ENCODE measurements at places on chromosomes 6 and 20. TPM values are rescaled to one million over a fixed set of nuclear protein-coding genes. Genes with fewer than 3 reads are reported as not detected.

DNA sequence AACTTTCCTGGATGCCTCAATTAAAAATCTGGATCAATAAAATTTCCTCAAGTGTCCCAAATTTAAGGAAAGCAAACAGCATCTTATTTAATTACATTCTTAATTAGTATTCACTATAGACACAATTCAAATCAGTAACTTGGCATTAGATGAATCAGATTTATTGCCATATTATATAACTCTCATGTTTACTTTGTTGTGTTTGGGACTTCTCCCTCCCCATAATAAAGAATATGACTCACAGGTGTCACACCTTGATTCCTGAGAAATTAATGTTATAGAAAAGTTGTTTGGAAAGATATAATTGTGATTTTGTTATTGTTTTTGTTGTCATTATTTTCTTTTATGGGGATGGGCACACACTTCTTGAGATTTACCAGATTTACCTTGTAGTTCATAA lies 18.4 kb downstream of the EYA4 start:
- H3K4me1 ChIP-seq: no peaks in the 10 kb centered on the region
- no peak overlapping the region for H3K4me3 ChIP-seq
- H3K27ac ChIP-seq: no peak overlapping the region
- no peaks in the 10 kb centered on the region for H3K27me3 ChIP-seq

GRCh38 chr20:31673943-31674463 lies 36.3 kb downstream of the COX4I2 start:
- H3K36me3 ChIP-seq: no peaks in the 10 kb centered on the region
- DNase-seq: no peak
- no peaks in the 10 kb centered on the region for H3K27me3 ChIP-seq

The C6orf58 gene
- total RNA-seq: not detected

DNA sequence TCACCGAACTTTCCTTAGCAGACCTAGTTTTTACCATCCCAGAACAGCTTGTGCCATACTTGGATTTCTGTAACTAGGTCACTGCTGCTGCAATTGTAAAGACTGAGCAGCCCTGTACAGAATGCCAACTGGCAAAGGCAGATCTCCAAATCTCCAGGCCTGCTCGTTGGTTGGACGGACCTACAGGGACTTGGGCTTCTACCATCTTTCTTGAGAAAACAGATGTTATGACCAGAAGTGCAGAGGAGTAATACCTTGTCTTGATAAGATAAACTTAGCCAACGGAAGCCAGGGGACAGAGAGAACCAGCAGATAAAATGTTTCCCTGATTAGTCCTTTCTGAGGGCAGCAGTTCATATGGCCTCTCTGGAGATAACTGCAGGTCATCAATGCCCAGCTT lies 304.1 kb downstream of the RFPL4B start:
- H3K4me3 ChIP-seq: no peak overlapping the region
- no peaks in the 10 kb centered on the region for H3K27me3 ChIP-seq
- H3K4me1 ChIP-seq: no peaks in the 10 kb centered on the region

DNA sequence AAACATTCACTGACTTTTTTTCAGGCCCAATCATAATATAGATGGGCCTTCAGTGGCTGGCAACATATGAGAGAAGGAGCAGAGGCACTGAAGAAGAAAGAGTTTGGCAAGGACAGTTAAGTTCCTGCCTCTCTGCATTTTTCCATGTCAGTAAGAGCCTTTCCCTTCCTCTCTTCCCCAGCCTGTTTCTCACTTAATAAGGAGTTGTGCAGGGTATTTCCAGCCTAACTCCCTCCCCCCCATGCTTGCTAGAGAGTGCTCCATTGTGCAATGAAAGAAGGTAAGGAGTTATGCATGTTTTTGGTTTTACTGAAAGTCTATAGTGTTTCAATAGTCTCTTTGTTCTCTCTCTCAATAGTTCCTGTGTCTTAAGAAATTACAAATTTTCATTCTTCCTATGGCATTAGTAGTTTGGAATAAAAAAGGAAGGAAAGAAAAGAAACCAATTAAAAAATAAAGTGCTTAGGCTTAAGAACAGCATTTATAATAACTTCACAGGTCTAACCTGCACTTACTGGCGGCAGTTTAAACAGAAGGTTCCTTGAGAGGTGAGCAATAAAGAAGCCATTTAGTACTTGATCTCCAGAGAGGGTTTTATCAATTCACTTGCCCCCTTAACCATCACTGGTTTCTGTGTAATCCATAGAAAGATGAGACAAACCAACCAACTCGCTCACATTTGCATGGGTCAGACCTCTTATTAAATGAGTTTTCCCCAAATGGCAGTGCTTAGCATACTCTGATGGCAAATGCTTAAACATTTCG lies 251.1 kb downstream of the PTPRT start:
- H3K4me3 ChIP-seq: no peak overlapping the region
- H3K27me3 ChIP-seq: no peaks in the 10 kb centered on the region
- no peaks in the 10 kb centered on the region for H3K36me3 ChIP-seq
- no peak for DNase-seq
- H3K4me1 ChIP-seq: no peaks in the 10 kb centered on the region

DNA sequence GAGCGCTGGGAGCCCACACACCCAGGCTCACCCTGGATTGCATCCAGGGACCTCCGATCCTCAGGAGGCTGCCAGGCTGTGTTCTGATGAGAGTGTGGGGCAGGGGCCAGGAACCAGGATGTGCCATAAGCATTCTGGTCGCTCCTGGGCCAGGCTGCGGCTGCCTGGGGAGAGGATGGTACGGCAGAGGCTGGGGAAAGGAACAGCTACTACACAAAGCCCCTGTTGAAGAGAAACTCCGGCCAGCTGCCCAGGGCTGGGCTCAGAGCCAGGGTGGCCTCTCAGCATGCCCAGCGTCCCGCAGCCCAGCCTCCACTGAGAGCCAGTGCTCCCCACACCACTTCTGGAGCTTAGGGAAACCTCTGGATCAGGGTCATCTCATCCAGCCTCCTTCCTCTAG lies 21.7 kb upstream of the OCSTAMP start:
- no peak overlapping the region for H3K27ac ChIP-seq
- H3K4me3 ChIP-seq: no peak overlapping the region
- DNase-seq: no peak
- H3K36me3 ChIP-seq: no peaks in the 10 kb centered on the region
- H3K27me3 ChIP-seq: no peaks in the 10 kb centered on the region

- no peak overlapping the region for H3K4me3 ChIP-seq
- H3K36me3 ChIP-seq: no peaks in the 10 kb centered on the region
- H3K27ac ChIP-seq: no peak overlapping the region
- no peak for DNase-seq
- no peaks in the 10 kb centered on the region for H3K27me3 ChIP-seq
Measured at GRCh38 chr6:34806738-34807453, 15.0 kb downstream of the BLTP3A start.

The LGSN gene
- total RNA-seq: 0.30 TPM

The SAMD5 gene
- 3.7 TPM for total RNA-seq

The TMEM242 gene
- total RNA-seq: 3.9 TPM

DNA sequence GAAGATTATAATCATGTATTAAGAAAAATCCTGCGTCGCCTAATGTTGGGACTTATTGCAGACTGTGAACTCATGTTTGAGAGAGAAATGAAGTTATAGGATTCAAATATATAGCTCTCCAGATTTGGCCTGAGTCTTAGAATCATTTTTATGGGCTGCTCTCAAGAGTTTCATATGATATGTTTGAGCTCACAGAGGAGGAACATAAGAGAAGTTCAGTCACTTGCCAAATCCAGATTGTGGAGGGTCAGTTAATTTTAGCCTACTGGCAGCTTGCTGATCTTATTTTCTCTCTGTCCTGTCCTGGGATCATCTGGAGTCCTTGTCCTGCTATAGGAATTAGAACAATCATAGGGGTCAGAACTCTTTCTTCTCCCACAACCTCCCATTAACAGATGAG lies 186.1 kb upstream of the SUPT3H start:
- H3K27me3 ChIP-seq: no peaks in the 10 kb centered on the region
- no peak overlapping the region for H3K4me3 ChIP-seq
- H3K4me1 ChIP-seq: no peaks in the 10 kb centered on the region
- no peak overlapping the region for H3K27ac ChIP-seq
- DNase-seq: no peak

DNA sequence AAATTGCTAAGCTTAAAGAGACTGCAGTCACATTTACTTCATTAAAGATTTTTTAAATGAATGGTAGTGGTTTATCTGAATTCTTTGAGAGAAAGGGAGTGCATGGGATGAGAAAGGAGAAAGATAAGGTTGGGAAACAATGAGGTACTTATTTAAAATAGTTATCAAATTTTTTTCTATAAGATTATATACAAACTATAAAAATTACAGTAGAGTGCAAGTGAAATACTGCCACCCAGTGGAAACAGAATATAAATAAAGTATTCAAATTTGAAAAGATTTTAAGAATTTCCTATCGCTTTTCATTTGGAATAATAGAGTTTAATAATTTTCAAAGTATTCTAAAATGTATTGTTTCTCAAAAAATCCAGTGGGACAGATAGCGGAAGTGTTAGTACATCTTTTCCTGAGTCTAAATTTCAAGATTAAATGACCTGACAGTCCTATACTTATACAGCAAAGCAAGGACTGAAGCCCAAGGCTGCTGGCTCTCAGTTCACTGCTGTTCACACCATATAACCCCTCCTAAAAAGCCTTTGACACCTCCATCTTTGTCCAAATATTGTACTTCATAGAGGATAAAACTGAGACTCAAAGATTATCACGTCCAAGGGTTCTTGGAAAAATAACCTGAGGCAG lies 31.1 kb downstream of the EPM2A start:
- H3K4me3 ChIP-seq: no peak overlapping the region
- no peak for DNase-seq
- no peak overlapping the region for H3K27ac ChIP-seq
- H3K27me3 ChIP-seq: no peaks in the 10 kb centered on the region
- no peaks in the 10 kb centered on the region for H3K4me1 ChIP-seq

- no peak overlapping the region for H3K4me3 ChIP-seq
- H3K27ac ChIP-seq: no peak overlapping the region
- no peaks in the 10 kb centered on the region for H3K27me3 ChIP-seq
- no peaks in the 10 kb centered on the region for H3K36me3 ChIP-seq
- peaks cover 7% of the 10 kb centered on the region for H3K4me1 ChIP-seq
Measured at GRCh38 chr6:89966228-89966544, 71.9 kb downstream of the GJA10 start.

The SLC12A5 gene
- total RNA-seq: not detected

The HLA-DMB gene
- total RNA-seq: 30.2 TPM

The BMP6 gene
- total RNA-seq: 2.4 TPM

DNA sequence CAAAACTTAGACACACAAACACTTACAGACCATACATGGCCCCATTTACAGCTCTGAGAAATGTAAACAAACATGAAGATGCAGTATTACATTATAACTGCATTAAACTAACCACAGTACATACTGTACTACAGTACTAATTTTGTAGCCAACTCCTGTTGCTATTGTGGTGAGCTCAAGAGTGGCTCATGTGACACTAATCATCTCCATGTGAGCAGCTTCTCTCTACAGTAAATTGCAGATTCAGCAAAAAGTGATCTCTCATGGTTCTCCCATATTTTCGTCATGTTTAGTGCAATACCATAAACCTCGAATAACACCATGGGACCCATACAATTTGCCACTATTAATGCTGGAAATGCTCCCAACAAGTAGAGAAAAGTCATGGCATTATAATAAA lies 860.4 kb downstream of the EPHA7 start:
- no peaks in the 10 kb centered on the region for H3K4me1 ChIP-seq
- no peak overlapping the region for H3K4me3 ChIP-seq
- DNase-seq: no peak

- H3K4me1 ChIP-seq: no peaks in the 10 kb centered on the region
- no peak for DNase-seq
- no peak overlapping the region for H3K4me3 ChIP-seq
- H3K27me3 ChIP-seq: no peaks in the 10 kb centered on the region
- H3K36me3 ChIP-seq: peaks cover 6% of the 10 kb centered on the region
- H3K27ac ChIP-seq: no peak overlapping the region
Measured at GRCh38 chr20:33740189-33740588, 8.4 kb downstream of the ZNF341 start.

DNA sequence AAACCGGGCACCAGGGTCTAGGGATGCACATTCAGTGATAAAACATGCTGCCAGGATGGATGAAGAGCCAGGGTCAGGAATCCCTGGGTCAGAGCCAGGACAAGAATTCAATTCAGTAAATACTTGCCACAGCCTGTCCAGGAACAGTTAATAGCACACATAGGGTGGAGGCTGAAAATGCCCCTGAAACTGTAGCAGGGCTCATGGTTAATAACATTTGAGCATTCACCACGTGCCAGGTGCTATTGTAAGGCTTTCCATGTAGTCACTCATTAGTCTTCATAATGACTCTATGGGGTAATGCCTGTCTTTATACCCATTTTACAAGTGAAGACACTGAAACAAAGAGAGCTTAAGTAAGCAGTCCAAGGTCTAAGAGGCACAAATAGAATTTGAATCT lies 296.3 kb downstream of the LRFN2 start:
- no peak for DNase-seq
- H3K27me3 ChIP-seq: peaks cover 9% of the 10 kb centered on the region
- H3K4me1 ChIP-seq: peaks cover 6% of the 10 kb centered on the region
- H3K36me3 ChIP-seq: no peaks in the 10 kb centered on the region
- no peak overlapping the region for H3K4me3 ChIP-seq

DNA sequence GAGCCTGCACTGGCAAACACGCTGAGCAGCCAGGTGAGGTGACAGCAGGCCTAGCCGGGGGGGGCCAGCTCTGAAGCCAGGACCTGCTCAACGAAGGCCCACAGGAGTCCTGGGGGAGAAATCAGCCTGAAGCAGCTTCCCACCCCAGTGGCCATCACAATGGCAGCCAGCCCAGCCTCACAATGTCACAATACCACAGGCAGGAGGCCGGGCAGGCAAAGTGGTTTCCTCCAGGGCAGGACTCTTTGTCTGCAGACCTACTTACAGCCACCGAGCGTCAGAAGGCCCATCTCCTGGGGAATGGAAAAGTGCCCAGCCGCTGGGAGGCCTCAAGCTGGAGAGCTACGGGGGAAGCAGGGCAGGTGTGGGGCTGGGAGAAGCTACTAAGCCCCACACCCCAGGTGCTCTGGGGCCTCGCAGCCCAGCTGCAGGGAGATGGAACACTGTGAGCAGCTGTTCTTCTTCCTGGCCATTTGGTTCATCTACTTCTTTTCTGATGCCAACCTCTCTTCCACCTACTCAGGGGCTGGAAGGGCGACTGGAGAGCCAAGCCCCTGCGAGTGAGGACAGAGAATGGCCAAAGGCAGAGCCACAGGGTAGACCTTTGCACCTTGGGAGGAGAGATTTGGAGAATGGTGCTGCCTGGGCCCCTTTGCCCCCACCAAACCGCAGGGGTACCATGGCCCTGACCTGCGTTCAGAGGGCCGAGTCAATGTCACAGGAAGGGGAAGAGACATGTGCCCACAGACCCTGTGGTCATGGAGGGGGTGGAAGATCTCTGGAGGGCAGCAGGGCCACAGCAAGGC lies 22.3 kb upstream of the AVP start:
- DNase-seq: no peak
- no peak overlapping the region for H3K4me3 ChIP-seq
- H3K27me3 ChIP-seq: no peaks in the 10 kb centered on the region
- H3K4me1 ChIP-seq: no peaks in the 10 kb centered on the region
- peaks cover 41% of the 10 kb centered on the region for H3K36me3 ChIP-seq

The SMLR1 gene
- not detected for total RNA-seq

- no peaks in the 10 kb centered on the region for H3K27me3 ChIP-seq
- H3K4me1 ChIP-seq: peaks cover 19% of the 10 kb centered on the region
- peak; percentile 89 for DNase-seq
Measured at GRCh38 chr20:2237059-2237458, 58.7 kb upstream of the TGM3 start.
